Heart left ventricle (tissue), 16 donors: ENCODE measurements at places on chromosomes 6 and 20. TPM values are rescaled to one million over a fixed set of nuclear protein-coding genes. Genes with fewer than 3 reads are reported as not detected.

ZBTB46 gene
- 11.2 TPM for total RNA-seq

PGC gene
- not detected for total RNA-seq

TGM3 gene
- not detected for total RNA-seq

AGPAT4 gene
- 2.5 TPM for total RNA-seq

RAMACL gene
- 1.2 TPM for total RNA-seq

ENPP1 gene
- 1.6 TPM for total RNA-seq

DEFB132 gene
- not detected for total RNA-seq

PPP1R16B gene
- 6.3 TPM for total RNA-seq

TMEM244 gene
- total RNA-seq, result not detected

ZFP57 gene
- total RNA-seq, result not detected

SCAND1 gene
- 47.0 TPM for total RNA-seq

ADTRP gene
- not detected for total RNA-seq

PRR18 gene
- 0.12 TPM for total RNA-seq

PKIB gene
- 0.27 TPM for total RNA-seq

SMOC2 gene
- 34.0 TPM for total RNA-seq

IGF2R gene
- total RNA-seq, result 49.9 TPM

PSORS1C2 gene
- total RNA-seq, result not detected

RGS19 gene
- total RNA-seq, result 3.7 TPM

PRSS16 gene
- total RNA-seq, result 0.11 TPM

SIM1 gene
- total RNA-seq, result not detected

AGER gene
- 3.0 TPM for total RNA-seq
